NCI-H510A (cell line): ENCODE measurements at places on chromosomes 5 and 9.
A peak's percentile ranks its signal among the peaks of the same experiment; 100 is the strongest.

DNA sequence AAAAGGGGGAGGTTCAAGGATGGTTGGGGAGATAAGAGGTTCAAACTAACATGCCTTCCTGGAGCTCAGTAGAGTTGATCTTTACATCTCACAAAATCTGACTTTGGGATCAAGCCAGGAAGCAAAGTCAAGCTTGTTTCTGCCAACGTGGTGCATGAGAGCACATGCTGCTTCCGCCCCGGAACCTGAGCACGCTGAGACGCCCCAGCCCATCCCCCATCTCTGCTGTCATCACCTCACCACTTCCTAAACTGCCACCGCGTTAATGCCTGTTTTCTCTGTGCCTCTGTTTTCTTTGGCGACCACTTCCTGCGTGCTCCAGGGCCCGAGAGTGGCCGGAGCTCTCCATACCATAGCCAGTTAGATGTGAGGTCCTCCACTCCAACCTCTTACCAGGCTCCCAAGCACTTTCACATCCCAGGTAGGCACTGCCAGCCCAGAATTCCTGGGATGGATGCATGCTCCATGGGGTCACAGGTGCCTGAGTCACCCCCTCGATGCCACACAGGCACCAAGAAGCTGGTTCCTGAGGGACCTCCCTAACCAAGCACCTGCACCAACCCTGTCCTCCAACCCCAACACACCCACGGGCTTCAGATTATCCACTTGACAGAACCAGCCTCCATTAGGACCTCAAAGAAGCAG lies 31.2 kb upstream of the AFAP1L1 start:
- no peak for DNase-seq

GRCh38 chr9:108582726-108583125 lies 273.1 kb downstream of the ACTL7B start:
- DNase-seq, result no peak

DNA sequence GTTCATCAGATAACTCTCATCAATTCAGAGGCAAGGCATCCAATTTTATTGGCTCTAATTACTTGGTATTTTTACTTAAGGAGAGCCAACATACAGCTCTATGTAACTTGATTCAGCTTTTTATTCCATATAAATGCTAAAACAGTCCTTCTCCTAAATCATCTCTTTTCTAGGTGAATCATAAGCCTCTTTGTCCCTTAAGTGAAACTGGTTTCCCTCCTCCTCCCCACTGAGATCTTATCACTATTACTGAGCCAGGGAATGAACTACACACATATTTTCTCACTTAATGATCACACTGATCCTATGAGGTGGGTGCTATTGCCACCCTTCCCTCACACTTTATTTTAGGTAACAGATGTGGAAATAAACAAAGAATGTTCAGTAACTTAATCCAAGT lies 1143.8 kb downstream of the MAT2B start:
- DNase-seq, result no peak

DNA sequence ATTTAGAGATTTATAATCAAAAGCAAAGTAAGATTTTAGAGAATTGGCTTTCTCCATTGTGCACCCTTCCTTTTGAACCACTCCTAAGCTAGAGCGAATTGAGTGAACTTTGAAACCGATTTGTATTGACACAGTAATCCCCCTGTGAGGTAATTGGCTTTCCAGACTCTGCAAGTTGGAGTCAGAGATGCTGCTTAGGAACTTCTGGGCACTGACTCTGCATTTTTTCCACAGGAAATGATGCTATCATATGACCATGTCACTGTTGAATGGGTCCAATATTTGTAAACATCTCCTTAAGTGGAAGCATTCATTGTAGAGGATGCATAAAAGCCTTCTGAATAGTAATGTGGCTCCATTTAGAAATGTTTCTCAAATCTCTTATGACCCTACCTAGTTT lies 394.4 kb upstream of the ZNF608 start:
- DNase-seq, result peak; percentile 5
